ENCODE measurements at places on chromosomes 3 and 15.

DNA sequence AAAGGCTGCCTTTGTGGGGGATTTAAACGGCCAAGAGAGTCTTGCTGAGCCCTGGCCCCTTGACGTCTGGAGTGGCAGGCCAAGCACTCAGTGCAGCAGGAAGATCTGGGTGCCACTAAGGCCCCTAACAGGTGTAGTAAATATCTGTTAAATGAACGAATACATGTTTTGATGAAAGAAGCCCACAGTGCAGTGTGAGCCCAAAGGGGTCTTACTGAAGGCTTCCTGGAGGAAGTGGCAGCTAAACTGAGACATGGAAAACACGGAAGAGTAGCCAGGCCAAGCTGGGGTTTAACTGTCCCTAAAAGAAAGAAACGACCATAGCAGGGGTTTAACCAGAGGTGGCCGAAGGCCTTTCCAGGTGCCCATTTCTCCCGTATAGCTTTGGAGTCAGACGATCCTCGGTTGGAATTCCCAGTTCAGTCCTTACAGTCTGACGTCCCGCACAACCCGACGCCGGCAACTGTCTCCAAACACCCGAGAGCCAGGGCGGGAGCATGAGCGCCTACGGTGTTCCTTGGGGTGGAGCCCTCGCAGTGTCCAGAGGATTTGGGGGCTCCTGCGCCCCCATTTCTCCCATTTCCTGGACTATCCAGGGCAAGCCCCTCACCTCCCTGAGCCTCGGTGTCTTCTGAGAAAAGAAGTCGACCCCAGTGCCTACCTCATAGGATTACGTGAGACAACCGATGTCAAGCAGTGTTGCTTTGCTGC is 910 bp upstream of the ABHD6 start:
- DNase-seq: no peak

DNA sequence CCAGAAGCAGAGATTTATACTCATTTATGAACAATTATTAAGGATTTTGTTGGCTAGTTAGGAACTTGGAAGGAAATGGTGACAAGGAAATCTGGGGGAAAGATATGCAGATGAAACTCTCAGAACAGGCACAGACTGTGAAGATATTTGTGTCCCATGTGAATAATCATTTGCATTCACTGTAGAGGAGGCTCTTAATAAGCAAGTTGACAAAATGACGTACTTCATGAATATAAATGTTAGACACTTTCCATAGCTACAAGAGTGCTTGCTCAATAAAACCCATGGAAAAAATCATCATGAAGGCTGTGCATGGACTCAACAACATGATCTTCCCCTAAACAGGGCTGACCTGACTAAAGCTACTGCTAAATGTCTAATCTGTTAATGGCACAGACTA is 59.7 kb downstream of the MAP4 start:
- no peak for DNase-seq

GRCh38 chr3:159941038-159942000 is 47.3 kb upstream of the IL12A start:
- DNase-seq: no peak

DNA sequence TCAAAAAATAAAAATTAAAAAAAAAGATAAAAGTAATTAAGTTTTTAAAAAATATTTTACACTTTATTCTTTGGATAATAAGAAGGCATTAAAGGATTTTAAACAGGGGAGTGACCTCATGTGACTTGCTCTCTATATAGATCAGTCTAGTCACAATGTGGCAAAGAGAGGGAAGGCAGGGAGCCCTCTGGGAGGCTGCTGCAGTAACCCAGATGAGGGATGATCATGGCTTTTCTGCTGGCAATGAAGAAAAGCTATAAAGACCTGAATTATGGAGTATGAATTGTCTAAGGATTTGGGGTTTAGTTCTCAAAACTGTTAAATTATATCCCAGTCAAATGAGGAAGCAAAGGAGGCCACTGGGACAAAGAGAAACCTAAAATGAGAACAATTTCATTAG is 58.1 kb downstream of the SUMF1 start:
- DNase-seq: no peak

DNA sequence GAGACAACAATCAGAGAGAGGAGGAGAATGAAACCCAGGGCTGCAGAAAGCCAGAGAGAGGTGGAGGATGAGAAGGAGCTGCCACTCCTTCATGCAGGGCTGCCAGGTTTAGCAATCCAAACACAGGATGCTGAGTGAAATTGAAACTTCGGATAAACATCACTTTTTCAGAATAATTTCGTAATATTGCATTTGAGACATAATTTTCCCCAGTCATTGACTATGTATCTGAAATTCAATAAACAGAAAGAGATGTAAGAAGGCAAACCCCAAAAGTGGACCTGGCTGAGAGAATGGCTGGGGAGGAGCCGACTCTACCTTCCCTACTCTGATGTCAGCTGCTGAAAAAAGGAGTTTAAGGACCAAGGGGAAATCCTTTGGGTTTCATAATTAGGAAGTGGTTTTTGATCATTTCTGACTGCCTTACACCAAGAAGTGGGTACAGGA is 33.8 kb downstream of the SLC9A9 start:
- DNase-seq: no peak

Data from GM18507 (cell line).